ENCODE measurements at places on chromosomes 4 and X.
A peak's percentile ranks its signal among the peaks of the same experiment; 100 is the strongest.

GRCh38 chr4:97104006-97104405 lies 1039.3 kb downstream of the STPG2 start:
- no peak for DNase-seq

DNA sequence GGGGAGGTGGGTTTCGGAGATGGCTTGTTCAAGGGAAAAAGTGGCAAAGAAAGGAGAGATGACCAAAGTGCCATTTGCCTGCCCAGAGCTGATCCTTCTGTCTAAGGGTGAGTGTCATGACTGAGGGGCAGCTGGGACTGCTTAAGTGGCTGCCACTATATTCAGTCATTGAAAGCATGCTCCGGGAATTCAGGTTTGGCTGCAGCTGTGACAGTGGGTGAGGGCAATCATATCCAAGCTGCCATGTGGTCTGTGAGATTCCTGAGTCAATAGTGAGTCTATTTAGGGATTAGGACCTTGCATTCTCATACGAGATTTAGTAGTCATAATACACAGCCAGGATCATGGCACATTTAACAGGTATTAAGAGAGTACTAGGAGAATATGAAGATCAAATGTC lies 138.8 kb upstream of the BANK1 start:
- no peak for DNase-seq

DNA sequence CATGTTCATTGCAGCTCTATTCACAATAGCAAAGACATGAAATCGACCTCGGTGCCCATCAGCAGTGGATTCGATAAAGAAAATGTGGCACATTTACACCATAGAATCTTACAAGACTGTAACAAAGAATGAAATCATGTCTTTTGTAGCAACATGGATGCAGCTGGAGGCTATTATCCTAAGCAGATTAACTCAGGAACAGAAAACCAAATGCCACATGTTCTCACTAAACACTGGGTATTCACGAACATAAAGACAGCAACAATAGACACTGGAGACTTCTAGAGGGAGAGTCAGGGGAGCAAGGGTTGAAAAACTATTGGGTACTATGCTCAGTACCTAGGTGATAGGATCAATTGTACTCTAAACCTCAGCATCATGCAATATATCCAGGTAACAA lies 180.5 kb downstream of the PPP1R2C start:
- DNase-seq, result no peak

DNA sequence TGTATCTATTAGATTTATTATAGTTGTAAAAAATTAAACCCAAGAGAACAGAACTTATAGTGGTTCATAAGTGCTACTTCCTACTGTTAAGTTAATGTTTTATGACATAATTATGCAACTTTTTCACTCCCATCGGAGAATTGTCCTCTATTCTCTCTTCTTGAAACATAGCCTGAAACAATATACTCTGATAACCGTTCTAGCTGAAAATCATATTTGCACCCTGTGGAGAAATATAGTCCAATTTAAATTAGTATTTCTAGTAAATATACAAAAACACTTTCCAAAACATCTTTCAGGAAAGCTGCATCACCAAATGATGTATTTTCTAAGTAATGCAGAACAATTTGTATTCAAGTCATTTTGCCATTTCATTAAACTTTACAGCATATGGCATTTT lies 586.4 kb downstream of the PRR32 start:
- no peak for DNase-seq

GRCh38 chr4:71518283-71518989 lies 179.6 kb downstream of the SLC4A4 start:
- peak; percentile 71 for DNase-seq

GRCh38 chr4:100289530-100289888 lies 99.2 kb upstream of the DDIT4L start:
- DNase-seq, result no peak

GRCh38 chr4:2761035-2761923 lies 5.1 kb upstream of the TNIP2 start:
- peak; percentile 77 for DNase-seq

GRCh38 chr4:79899481-79899880 lies 173.5 kb downstream of the ANTXR2 start:
- no peak for DNase-seq

DNA sequence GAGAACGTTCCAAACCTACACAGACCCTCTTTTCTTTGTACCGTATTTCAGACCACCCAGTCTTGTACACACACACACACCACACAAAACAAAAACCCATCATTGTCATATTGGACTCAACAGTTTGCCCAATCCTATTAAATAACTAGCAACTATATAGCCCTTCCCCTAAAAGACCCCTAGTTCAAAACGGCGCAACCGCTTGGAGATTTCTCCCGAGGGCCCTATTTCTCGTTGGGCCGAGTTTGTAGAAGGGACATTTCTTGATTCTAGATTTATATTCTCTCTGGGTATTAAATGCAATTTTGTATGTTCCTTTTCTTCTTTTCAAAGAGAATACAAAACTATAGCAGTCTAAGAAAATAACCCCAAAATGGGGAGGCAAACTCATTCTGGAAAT lies 547 bp upstream of the PDGFRA start:
- no peak for DNase-seq

DNA sequence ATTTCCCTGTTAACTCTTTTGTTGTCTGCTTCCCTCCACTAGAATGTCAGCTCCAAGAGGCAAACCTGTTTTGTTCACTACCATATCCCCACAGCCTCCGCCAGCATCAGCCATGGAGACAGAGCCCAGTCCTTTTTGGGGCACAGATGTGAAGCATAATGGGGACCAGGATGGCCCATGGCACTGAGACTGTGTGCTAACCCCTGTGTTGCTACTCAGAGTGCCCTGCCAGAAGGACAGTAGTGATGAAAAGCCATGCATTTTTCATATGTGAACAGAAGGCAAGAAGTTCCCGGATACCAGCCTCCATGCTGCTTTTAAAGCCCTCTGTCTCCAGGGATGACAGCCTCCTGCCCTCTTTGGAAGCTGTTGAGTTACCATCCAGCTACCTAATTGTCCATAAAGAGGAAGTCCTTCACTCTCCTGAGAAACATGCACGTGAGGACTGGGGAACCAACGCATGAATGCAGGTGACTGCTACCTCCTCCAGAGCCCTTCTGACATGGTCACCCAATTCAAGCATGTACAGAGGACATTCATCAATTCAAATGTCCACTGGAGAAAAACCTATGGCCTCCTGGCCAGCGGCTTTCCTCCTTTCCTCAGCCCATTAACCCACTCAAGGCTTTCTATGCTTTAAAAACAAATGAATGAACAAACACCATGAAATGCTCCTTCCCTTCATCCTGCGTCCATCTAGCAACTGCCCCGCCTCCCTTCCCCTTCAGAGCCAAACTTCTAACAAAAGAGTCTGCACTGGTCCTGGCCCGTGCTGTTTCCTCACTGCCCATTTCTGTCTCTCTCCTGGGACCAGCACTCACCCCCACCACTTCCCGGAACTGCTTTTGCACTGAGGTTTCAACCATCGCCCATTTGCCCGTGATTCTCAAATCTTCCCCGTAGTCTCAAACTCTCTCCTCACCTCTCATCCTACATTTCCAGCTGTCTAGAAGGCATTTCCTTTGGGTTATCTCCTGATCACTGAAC lies 18.0 kb downstream of the PNMA6F start:
- DNase-seq, result no peak

- no peak for DNase-seq
Observed at GRCh38 chrX:23901805-23902204, 5.9 kb downstream of the APOO start.

DNA sequence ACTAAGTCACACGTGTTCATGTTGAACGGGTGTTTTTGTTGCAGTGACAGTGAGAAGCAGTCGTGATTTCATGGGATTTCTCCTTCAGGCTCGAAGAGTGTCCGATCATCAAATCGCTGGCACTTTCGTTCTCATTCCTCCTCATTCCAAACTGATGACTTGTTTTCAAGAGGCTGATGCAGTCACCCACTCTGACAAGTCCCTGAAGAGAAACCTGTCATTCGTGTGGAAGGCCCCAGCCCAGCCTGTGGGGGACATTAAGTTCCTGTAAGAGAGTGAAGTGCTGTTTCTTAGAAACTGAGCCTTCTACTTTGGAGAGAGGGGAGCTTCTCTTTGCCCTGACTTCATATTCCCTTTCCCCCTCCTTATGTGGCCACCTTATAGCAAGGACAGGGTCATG lies 8.0 kb downstream of the REELD1 start:
- DNase-seq, result no peak

GRCh38 chr4:74754218-74754617 lies 40.1 kb downstream of the BTC start:
- DNase-seq, result no peak

- DNase-seq, result no peak
Observed at GRCh38 chrX:37078434-37078703, 70.2 kb downstream of the FAM47C start.

DNA sequence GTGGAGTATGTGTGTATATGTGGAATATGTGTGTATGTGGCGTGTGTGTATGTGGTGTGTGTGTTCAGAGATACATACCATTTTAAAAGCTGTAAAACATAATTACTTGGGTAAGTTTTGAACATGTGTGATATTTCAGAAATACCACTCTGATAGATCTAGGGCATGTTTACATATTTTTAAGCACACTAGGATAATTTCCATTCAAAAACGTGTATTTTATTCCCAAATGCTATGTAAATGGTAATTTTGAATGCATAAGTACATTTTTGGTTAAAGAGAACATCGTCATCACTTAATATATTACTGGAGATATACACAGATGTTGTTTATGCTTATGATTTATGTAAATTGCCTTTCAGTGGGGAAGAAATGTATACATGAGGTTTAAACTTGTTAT lies 34.7 kb upstream of the SHISA3 start:
- no peak for DNase-seq

GRCh38 chrX:109190542-109190941 lies 291.3 kb downstream of the GUCY2F start:
- DNase-seq, result no peak

- no peak for DNase-seq
Observed at GRCh38 chr4:41297832-41298231, 41.1 kb downstream of the UCHL1 start.

DNA sequence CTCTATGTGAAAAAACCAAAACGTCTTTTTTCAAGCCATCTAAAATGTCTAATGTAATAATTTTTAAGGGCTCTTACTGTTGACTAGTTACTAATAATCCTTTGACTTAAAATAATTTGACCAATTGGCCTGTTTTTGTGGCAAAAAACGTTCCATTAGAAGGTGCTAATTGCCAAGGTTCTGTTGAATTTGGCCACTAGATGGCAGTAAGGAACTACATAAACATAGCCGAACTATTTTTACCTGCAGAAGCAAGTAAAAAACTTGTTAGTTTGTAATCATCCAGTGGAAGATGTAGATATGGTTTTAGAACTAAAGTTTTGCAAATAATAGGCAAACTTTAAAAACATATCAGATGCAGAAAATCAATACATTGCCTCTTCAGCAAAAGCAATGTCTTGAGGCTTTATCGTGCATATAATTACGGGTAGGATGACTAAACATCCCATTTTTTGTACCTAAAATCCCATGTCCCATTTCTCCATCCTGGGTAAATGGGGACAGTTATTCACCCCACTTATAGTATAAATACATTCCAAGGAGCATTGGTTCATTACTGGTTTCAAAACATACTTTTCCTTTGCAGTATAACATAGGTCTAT lies 57.6 kb downstream of the PROM1 start:
- DNase-seq, result no peak

DNA sequence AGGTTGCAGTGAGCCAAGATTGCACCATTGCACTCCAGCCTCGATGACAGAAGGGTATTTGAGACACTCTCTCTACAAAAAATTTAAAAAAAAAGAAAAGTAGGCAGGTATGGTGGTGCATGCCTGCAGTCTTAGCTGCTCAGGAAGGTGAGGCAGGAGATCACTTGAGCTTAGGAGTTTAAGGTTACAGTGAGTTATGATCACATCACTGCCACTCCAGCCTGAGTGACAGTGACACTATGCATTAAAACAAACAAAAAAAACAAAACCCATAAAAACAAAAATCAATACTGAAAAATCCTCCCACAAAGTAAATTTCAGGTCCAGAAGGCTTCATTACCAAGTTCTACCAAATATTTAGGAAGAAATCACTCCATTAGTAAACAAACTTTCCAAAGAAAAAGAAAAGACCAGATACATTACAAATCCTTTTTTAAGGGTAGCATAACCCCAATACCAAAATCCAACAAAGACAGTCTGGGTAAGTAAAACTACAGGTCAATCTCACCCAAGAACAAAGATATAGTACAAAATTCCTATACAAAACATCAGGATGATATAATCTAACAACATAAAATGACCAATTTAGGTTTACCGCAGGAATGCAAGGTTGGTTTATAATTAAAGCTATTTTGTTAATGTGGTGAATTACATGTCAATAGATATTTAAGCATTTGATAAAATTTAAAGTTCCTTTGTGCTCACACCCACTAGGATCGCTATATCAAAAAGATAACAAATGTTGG lies 11.7 kb downstream of the NELFA start:
- DNase-seq, result no peak

- no peak for DNase-seq
Observed at GRCh38 chr4:140499391-140499790, 1.3 kb upstream of the MGAT4D start.

DNA sequence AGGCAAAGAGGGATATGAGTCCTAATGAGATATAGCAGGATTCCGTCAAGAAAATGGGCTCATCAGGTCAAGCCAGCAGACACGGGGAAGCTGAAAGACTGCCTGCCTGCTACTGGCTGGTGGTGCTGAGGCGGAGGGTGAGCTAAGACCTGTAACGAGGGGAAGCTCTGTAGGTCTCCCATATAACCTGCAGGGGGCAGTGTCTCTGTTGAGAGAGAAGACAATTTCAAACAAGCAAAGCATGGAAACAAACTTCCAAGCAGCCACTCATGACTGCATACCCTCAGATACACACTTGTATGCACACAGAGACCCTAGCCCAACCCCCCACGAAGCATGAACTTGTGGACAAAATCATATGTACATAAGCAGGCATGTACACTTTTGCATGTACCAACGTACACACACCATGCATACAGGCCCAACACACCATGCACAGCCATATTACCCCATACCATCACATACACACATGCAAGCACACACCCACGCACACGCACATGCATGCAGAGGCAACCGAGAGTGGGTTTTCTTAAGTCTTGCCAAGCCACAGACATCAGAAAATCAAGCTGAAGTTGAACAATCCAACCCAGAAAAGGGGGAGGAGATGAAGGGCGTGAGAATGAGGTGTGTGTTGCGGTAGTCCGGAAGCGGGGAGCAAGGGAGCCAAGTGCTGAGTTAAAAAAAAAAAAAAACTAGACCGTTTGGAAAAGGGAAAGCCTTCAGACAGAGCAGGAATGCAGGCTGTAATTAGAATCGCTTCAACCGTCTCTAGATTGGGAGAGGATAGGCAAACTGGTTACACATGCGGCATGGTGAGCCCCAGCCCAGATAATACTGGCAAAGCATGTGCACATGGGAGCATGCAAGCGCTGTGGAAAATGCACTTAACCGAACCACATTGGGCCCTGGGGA lies 71.0 kb downstream of the PJA1 start:
- DNase-seq, result no peak

GRCh38 chr4:151604238-151604637 lies 156.6 kb downstream of the GATB start:
- DNase-seq, result no peak

GRCh38 chr4:19850909-19851308 lies 400.8 kb upstream of the SLIT2 start:
- DNase-seq, result no peak

- no peak for DNase-seq
Observed at GRCh38 chr4:7787067-7787466, 152.6 kb downstream of the AFAP1 start.
